ENCODE measurements at places on chromosomes 12 and 14.

DNA sequence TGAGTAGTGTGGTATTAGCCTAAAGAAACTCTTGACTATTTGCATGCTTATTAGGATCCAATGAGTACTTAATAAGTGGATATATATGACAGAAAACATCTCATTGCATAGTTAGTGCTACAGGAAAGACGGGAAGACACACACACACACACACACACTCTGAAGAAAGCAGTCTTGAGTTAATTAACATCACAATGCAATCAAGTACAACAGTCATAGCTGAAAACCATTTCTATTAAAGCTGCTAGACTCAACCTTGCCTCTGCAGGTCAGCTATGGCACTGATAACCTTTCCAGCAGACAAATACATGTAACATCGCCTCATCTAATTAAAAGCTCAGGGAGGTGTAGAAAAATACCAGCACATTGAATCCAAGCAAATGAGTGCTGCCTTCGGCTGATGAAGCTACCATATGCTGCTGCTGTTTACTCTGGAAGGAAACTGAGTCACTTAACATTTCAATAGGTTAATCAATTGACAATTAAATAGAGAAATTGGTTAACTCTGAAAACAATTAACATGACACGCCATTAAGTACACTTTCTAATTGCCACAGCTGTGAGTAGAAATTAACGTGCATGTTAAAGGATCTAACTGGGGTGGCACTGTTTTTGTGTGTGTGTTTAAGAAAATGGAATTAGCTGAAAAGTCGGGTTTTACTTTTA is 93.2 kb upstream of the OTX2 start:
- no peak for DNase-seq

DNA sequence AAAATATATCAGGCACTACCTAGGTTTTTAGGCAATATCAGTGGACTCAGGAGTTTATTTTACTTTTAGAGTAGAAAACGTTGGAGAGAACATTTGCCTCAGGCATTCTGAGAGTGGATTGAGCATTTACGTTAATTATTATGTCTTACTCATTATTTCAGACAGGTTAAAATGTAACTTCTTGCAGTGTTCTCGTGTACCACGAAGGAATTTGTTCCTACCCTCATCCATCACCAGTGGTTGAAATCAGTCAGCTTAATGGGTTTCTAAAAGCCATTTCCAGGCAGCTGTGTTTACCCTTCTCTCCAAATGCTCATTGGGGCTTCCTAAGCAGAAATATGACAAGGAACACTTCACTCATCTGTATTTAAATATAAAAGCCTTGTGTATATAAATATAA is 9.1 kb upstream of the LDHB start:
- no peak for DNase-seq

DNA sequence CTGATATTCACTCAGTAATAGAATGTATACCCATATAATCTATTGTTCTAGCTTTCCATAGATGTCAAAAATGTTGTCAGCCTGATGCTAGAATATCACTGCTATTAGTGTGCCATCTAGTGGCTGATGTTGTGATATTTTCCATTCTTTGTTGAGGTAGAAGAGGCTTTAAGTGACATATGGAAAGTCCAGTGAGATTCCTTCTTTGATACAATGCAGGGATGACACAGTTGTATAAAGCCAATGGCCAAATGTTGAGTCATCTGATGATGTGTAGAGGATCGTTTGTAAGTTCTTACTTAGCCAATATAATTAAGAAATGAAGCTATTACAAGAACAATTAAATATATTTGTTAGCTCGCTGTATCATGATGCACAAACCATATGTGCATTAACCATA is 58.1 kb upstream of the PCED1B start:
- DNase-seq, result no peak

- DNase-seq, result no peak
These were observed 298.4 kb downstream of the TRHDE start for GRCh38 chr12:72570601-72571000.

DNA sequence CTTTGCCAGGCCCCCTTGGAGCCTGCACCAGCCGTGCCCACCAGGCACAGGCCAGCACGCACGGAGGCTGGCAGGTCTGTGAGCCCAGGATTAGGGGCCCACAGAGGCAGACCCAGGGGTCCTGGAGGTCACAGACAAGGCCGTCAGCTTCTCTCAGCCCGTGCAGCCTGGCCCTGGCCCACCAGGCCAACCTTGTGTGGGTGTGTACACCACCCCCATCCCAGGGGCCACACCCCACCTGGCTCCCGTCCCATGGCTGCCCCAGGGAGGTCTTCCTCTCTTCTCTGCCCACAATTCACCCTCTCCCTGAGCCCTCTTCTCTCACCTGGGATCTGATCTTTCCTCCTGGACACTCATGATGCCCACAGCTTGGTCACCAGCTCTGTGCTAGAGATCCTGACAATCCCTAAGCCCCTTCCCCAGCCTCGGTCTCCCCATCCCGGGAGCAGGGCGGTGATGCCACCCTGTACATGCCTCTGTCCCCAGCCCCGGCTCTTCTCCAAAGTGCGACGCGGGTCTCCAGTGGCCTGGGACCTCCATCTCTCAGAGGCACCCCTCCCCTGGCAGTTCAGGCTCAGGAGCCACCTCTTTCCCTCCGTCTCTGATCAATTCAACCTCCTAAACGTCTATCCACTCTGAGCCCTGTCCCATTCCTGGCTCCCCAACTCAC is 31.1 kb upstream of the GPR132 start:
- DNase-seq, result no peak

DNA sequence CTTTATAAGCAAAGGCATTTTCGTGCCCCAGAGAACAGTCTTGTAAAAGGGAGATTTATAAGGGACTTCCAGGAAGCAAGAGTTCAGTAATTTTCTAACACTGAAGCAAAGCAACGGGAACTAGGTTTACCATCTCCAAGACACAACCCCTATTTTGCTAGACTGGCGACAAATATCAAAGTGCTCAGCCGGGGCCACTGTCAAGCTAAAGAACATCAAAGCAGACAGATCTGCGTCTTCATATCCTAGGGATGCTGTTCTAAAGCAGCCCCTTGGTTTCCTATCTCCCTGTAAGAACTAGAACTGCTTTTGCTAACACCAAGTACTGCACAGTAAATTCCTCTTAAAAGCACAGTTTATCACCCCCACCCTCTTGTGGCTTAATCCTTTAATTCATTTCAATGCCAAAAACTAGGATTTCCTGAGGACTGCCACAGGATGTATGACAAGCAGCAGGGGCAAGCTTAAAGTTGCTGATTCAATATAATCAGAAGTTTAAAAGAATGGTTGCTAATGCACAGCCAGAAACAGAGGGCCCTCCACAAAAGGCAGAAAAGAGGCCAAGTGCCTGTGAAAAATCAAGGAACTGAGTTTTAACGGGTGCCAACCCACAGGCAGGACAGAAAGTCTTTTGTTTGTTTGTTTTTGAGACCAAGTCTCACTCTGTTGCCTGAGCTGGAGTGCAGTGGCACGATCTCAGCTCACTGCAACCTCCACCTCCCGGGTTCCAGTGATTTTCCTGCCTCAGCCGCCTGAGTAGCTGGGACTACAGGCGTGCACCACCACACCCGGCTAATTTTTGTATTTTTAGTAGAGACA is 44.0 kb upstream of the ISM2 start:
- no peak for DNase-seq

GRCh38 chr14:97267509-97267908 is 470.3 kb downstream of the VRK1 start:
- no peak for DNase-seq

GRCh38 chr12:100493396-100494012 is 19.8 kb downstream of the NR1H4 start:
- DNase-seq, result no peak

GRCh38 chr12:98922871-98923270 is 277.8 kb downstream of the APAF1 start:
- no peak for DNase-seq

GRCh38 chr14:36069535-36069900 is 107.0 kb downstream of the PTCSC3 start:
- peak; percentile 5 for DNase-seq

- no peak for DNase-seq
These were observed 92.8 kb upstream of the PLXNC1 start for GRCh38 chr12:94055528-94055927.

DNA sequence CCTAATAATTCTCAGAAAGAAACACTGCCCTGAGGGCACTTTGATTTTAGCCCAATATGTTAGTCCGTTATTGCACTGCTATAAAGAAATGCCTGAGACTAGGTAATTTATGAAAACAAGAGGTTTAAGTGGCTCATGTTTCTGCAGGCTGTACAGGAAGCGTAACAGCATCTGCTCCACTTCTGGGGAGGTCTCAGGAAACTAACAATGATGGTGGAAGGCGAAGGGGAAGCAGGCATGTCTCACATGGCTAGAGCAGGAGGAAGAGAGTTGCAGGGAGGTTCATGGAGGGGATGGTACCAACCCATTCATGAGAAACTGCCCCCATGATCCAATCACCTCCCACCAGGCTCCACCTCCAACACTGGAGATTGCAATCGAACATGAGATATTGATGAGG is 49.4 kb upstream of the RERG start:
- DNase-seq, result no peak

DNA sequence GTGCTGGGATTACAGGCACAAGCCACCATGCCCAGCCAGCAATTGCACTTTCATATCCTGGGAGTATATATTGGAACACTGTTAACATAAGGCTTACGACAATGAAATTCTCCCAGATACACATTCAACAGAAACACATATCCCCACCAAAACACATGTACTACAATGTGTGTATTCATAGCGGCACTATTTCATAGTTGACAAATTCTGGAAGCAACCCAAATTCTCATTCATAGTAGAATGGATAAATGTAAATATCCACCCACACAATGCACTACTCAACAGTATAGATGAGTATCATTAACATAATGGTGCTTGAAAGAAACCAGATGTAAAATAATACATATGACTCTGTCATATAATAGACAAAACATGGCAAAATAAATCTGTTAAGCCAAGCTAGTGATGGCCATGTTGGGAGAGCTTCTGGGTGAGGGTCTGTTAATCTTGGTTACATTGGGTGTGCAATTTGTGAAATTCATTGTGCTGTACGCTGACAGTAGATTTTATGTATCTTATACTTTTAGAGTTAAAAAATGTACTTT is 2.6 kb upstream of the DNAAF2 start:
- no peak for DNase-seq

- no peak for DNase-seq
These were observed 167.7 kb upstream of the CDKN3 start for GRCh38 chr14:54229136-54229535.

GRCh38 chr12:124529565-124530276 is 37.7 kb downstream of the NCOR2 start:
- no peak for DNase-seq

- no peak for DNase-seq
These were observed 71.8 kb upstream of the SLC35F4 start for GRCh38 chr14:57937676-57938075.

DNA sequence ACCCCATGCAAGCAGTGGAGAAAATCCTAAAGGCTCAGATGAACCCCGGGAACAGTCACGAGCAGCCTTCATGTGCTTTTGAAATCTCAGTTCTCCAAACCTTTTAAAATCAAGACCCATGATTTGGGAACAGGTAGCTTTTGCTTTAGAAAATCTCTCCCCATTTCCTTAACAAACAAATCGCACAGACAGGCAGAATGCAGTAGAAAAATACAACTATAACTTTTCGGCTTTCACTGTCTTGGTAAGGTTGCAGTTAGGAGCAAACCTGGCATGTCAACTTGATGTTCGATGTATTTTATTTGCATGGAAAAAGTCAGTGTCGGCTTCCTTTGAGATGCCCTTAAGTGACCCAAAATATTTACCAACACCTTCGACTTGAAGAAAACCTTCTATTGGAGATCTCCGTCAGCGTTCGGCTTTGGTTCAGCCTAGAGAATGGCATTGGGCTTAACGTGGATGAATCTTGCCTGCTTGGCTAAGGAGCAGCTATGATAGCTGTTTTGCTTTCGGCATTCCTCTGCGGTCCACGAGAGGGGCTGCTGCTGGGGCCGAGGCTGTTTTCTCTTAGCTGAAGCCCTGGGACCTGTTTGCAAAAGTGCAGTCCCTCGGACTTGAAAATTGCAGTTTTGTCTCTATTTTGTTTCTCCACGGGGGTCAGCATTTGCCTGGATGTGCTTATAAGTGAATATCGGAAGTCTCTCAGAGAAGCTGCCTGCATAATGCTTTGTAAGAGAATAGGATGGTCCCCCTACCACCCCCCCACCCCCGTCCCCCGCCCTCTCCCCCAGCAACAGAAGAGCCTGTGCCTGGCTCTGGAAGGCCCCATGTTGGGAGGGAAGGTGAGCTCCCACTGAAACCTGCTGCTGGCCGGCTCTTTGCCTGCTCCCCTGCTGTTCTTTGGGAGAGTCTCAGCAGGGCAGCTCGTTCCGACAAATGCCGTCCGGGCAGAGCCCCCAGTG is 122.8 kb downstream of the AACS start:
- DNase-seq, result no peak

DNA sequence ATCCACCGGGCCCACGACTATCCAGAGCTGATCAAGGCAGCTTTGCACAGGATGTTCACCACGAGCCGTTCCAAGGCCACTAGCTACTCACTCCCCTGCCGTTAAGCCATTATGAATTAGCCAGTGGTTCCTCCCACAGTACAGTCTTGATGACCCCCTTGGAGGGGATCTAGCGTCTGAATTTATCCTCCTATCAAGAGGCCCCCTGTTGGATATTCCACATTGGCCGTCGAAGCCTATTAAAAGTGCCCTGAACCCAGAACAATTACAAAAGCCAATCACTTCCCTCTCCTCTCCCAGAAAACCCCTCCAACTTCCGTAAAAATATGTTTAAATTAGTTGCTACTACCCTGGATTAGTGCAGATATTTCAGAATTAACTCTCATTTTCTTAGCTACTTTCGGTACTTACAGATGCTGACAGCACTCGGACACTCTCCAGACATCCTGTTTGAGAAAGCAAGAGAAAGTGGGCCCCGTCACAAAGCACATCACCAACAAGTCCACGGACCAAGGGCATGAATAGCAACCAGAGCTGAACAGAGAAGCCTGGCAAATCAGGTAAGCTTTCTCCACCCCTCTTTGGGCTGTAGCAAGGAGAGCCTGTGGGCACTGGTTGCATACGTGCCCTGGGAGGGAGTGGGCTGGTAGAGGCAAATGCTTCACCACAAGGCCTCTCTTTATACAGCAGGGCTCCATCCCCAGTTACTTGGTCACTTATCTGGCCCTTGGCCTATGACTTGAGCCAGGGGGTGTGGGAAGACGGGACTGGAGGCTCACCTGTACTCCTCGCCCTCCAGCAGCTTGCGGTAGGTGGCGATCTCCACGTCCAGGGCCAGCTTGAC is 5.3 kb downstream of the KRT3 start:
- DNase-seq, result no peak

- DNase-seq, result no peak
These were observed 779.5 kb upstream of the MDGA2 start for GRCh38 chr14:48454887-48455286.

DNA sequence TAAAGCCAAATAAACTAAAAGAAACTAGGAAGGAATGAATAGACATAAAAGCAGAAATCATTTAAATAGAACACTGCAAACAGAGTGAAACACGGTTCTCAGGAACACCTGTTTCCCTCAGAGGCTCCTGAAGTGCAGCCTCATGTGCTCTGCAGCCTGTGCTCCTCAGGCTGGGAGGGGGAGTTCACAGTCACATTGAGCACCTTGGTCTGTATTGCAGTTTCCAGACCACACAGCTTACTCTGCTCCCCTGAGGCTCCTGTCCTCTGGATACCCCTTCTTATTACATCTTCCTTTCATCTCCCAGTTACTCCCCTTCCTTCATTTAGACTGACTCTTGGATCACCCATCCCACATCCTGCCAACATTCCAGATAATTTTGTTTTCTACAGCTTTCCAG is 49.7 kb upstream of the DCD start:
- DNase-seq, result no peak

Data from activated T-cell treated with anti-CD3 and anti-CD28 coated beads for 24 hours (primary cell).